ENCODE measurements at places on chromosomes 7 and 10. TPM values are rescaled to one million over a fixed set of nuclear protein-coding genes. Genes with fewer than 3 reads are reported as not detected.

Gene CNPY1
- total RNA-seq, result not detected

Gene TMEM196
- not detected for total RNA-seq

Gene AKR1C8
- total RNA-seq, result 0.23 TPM

Gene SPDYE16
- total RNA-seq, result not detected

Gene ZPBP
- total RNA-seq, result not detected

Gene OPN1SW
- not detected for total RNA-seq

Gene ERLIN1
- 43.2 TPM for total RNA-seq

Gene CYTH3
- total RNA-seq, result 17.2 TPM

Gene UPK3BL2
- 2.8 TPM for total RNA-seq

Gene SUPV3L1
- 38.8 TPM for total RNA-seq

Gene ASIC3
- 1.3 TPM for total RNA-seq

Gene ADAP1
- total RNA-seq, result 0.04 TPM

Gene PDZD8
- total RNA-seq, result 31.4 TPM

Gene CPVL
- 8.3 TPM for total RNA-seq

Gene CACNB2
- not detected for total RNA-seq

Gene ZNF425
- 0.89 TPM for total RNA-seq

Gene TRIM73
- 0.20 TPM for total RNA-seq

Gene GNAT3
- not detected for total RNA-seq

Gene WIPF3
- total RNA-seq, result not detected

Gene UTF1
- total RNA-seq, result not detected

Gene ASZ1
- total RNA-seq, result not detected

Gene SPDYE1
- total RNA-seq, result not detected

Gene RPP30
- total RNA-seq, result 54.9 TPM

Gene SPDYE8
- total RNA-seq, result not detected

Gene AKR1D1
- total RNA-seq, result not detected

Gene NKX2-3
- total RNA-seq, result not detected

Gene OR2A1
- total RNA-seq, result not detected

Gene CPED1
- 4.4 TPM for total RNA-seq

Gene LDB3
- 0.53 TPM for total RNA-seq

Gene CDK1
- 178 TPM for total RNA-seq

Gene VPS37D
- 1.2 TPM for total RNA-seq

Gene ORAI2
- total RNA-seq, result 25.6 TPM

Gene ATAD1
- 28.2 TPM for total RNA-seq

Gene GATA3
- 0.53 TPM for total RNA-seq

Gene AGR2
- not detected for total RNA-seq
